ENCODE measurements at places on chromosomes 11 and 22. TPM values are rescaled to one million over a fixed set of nuclear protein-coding genes. Genes with fewer than 3 reads are reported as not detected.

The PNPLA3 gene
- total RNA-seq = 4.5 TPM

The PLEKHB1 gene
- 0.85 TPM for total RNA-seq

The KCNQ1 gene
- not detected for total RNA-seq

The TBX10 gene
- not detected for total RNA-seq

The MMP3 gene
- 7.5 TPM for total RNA-seq

The PTPRCAP gene
- not detected for total RNA-seq

The C11orf42 gene
- not detected for total RNA-seq

The C11orf91 gene
- total RNA-seq = not detected

The MMP7 gene
- total RNA-seq = not detected

The SEPTIN3 gene
- total RNA-seq = 0.14 TPM

The ANKK1 gene
- total RNA-seq = under 0.01 TPM

The GP1BB gene
- total RNA-seq = 1.00 TPM

The C11orf21 gene
- not detected for total RNA-seq

The TTC28 gene
- 24.0 TPM for total RNA-seq

The MUC6 gene
- total RNA-seq = not detected

The SMDT1 gene
- total RNA-seq = 6.9 TPM

The CCDC15 gene
- total RNA-seq = 0.65 TPM

The CSNK2A3 gene
- 1.1 TPM for total RNA-seq

The LRP5 gene
- 27.6 TPM for total RNA-seq

The GLYATL2 gene
- 0.71 TPM for total RNA-seq

The GALNT18 gene
- total RNA-seq = 3.7 TPM

The MEI1 gene
- 0.46 TPM for total RNA-seq

The SLC37A2 gene
- 0.18 TPM for total RNA-seq

The UBQLN3 gene
- under 0.01 TPM for total RNA-seq

The FGF19 gene
- not detected for total RNA-seq

The CHRNA10 gene
- total RNA-seq = 0.83 TPM

The MAJIN gene
- total RNA-seq = not detected

The MGAT3 gene
- under 0.01 TPM for total RNA-seq

The SLC22A8 gene
- not detected for total RNA-seq

The ADM2 gene
- 2.4 TPM for total RNA-seq

The HTATIP2 gene
- 67.2 TPM for total RNA-seq

The MMP8 gene
- under 0.01 TPM for total RNA-seq

The SCARF2 gene
- total RNA-seq = 18.8 TPM

The BEST1 gene
- 7.3 TPM for total RNA-seq

The OR51B4 gene
- total RNA-seq = not detected

The SHISAL1 gene
- total RNA-seq = 17.5 TPM

The TSPO gene
- total RNA-seq = 239 TPM

The VPS37C gene
- total RNA-seq = 7.6 TPM

The TSKU gene
- total RNA-seq = 14.1 TPM

The SLC22A9 gene
- total RNA-seq = not detected

Data from smooth muscle cell of bladder (primary cell).